ENCODE measurements at places on chromosomes 7 and 10.

- no peak for DNase-seq
These were observed 182 bp downstream of the CCDC136 start for GRCh38 chr7:128791972-128792327.

GRCh38 chr10:120823266-120823665 is 27.9 kb upstream of the WDR11 start:
- DNase-seq = no peak

DNA sequence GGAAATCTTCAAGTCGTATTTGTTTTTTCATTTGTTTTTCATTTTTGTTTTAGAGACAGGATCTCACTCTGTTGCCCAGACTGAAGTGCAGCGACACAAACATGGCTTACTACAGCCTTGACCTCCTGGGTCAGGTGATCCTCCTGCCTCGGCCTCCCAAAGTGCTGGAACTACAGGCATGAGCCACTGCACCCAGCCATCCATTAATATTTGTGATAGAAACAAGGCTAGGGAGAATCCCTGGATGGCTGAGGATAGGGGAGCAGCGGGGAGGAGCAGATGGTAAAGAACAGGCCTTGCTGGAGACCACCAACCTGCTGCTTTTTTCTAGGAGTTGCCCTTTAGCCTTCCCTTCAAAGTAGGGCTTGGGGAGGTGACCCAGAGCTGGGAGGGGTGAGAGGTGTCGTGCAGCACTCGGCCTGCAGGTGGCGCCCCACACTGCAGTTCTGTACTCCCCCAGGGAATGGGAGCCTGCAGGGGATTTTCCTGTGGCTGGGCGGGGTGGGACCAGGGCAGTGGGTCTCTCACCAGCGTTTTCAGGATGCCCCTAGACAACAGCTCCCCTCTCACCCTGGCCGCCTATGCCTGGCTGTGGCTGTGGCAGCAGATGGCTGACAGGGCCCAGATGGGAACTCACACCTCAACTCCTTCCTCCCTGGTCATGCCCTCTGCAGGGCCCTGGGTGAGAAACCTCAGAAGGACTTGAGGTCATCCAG is 12.6 kb upstream of the CDH23 start:
- DNase-seq = peak; percentile 45

GRCh38 chr10:24744946-24745345 is 21.3 kb upstream of the ARHGAP21 start:
- DNase-seq = no peak

- DNase-seq = no peak
These were observed 11.0 kb upstream of the DNTT start for GRCh38 chr10:96292971-96293920.

GRCh38 chr10:99442394-99442793 is 12.0 kb upstream of the GOT1 start:
- DNase-seq = no peak

GRCh38 chr10:71193516-71193915 is 18.9 kb upstream of the UNC5B start:
- no peak for DNase-seq

DNA sequence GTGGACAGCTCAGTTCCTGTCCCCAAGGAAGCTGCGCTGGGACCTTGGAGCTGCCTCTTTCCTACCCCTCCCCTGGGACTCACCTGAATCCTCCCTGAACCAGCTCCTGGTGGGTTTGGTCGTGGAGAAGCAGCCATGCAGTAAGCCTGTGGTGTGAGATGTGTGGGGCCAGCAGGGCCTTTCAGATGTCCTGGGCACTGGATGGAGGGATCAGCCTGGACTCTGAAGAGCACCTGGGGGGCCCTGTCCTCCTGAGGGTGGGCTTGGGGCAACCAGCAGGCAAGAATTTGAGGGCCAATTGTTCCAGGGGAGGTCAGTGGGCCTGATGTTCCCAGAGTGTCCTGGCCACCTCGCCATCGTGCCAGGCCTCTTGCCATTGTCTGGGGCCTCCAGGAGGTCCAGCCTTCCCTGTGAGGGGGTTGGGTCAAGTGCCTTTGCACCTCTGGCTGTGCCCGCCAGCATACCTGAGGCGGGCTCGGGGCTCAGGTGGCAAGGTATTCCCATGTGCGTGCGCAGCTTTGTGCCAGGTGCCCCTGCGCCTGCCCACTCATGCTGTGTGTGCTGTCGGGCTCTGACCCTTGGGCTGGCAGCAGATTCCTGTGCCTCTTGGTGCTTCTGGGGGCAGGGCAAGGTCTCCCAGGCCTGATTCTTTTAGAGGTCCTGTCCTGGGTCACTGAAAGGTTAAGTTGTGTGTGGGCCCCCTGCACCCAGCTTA is 7.3 kb downstream of the TRIM8 start:
- DNase-seq = no peak

GRCh38 chr7:79534128-79534527 is 80.7 kb upstream of the MAGI2 start:
- DNase-seq = no peak

- no peak for DNase-seq
These were observed 212.3 kb upstream of the SLC26A5 start for GRCh38 chr7:103658055-103659005.

- no peak for DNase-seq
These were observed 248.8 kb upstream of the NEBL start for GRCh38 chr10:21145751-21146435.

GRCh38 chr10:24824124-24824523 is 100.4 kb upstream of the ARHGAP21 start:
- no peak for DNase-seq

DNA sequence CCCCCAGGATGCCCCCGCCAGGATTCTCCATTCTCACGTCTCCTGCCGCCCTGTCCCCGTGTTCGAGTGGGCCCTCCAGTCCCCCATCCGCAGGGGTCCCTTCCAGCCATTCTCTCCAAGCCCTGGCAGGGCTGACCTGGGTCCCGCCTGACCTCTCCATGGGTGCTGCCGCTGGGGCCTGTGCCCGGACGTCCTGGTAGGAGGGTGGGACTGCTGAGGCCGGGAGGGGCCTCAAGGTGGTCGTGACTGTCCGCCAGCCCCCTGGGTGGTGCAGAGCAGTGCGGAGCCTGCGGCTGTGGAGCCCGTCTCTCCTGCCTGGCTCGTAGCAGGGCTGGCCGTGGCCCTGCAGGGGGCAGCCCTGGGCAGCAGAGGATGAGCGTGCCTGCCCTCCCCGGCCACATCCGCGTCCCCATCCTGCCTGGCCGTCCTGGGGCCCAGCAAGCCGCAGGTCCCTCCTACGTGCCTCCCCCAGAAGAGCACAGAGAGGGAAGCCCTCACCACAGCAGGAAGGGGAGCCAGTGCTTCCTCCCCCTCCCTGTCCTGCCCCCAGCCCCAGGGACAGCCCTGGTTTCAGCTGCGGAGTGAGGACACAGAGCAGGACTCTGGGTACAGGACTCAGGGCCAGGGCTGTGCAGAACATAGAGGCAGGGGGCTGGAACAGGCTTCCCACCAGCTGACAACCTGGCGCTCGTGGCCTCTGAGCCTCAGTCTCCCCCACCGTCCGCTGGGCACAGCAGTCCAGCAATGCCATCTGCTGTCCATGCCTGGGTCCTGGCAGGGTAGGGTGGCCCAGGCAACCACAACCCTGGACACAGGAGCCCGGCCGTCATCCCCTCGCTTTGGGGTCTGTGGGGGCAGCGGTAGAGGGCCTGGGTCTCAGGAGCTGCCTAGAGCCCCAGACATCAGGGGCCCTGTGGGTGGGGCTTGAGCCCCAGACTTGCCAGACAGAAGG is 1.5 kb upstream of the GRIFIN start:
- peak; percentile 24 for DNase-seq

- no peak for DNase-seq
These were observed 27.9 kb upstream of the DLX6 start for GRCh38 chr7:96977445-96977844.

GRCh38 chr7:100865938-100866728 is 1.1 kb upstream of the TRIP6 start:
- DNase-seq = no peak

DNA sequence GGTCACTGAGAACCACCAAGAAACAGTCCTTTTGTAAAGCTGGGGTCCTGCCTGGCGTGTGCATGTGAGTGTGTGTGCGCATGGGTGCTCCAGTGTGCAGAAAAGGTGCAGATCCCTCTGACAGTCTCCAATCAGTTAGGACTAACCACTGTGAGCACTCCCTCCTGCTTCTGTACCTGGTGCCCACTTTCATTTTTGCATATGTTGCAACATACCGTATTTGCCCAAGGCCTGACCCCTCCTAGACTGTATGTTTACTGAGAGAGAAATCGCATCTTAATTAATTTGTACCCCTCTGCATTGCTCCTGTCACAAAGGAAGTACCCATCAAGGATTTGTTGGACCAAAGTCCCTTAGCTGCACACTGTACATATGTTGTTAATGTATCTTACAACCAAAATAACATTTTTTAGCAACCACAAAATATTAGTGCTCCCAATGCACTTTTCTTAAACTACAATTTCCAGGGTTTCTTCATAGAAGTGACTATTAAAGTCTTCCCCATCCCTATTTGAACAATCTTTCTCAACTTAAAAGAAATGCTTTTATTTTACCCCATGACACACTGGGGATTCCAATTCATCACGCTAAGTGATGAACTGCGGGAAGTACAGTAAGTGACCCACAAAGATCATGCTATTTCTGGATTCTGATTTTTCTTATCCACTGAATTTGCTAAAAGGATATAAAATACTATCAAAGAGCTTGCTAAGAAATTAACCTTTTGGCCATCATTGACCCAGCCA is 16.6 kb downstream of the PAXIP1 start:
- no peak for DNase-seq

DNA sequence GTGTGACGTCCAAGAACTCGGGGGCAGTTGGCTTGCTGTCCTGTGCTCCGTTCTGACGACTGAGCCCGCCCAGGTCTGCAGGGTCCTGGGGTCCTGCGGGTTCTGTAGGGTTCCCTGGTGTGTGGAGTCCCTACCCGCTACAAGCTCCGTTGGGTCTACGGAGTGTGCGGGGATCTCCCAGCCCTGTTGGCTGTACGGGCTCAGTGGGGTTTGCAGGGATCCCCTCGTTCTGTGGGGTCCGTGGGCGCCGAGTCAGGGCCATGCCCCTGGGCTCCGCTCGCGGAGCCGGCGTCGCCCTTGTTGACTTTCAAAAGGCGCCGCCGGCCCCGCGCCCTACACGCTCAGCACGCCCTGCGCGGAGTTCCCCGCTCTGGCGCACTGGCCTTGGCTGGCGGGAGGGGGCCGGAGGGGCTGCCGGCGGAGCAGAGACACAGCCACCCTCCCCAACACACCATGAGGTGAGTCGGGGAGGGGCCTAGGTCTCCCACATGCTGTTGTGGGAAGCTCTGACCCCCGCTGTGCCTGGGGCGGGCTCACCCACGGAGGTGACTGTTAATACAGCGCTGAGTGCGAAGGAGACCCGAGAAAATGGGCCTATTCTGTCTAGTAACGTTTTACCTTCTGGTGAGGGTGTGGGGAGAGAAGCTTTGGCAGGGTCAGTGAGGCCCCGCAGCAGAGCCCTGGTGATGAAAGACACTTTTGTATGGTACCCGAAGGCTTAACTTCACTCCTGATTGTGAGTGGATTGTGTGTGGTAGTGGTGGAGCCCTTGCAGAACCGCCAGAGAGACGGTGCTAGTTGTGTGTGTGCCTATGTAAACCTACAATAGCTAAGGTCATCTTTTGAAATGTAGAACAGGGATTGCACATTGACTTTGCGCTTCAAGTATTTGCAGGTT is 8.1 kb downstream of the TASOR2 start:
- peak; percentile 22 for DNase-seq

GRCh38 chr7:139297795-139298194 is 43.3 kb upstream of the FMC1 start:
- no peak for DNase-seq

GRCh38 chr10:77673515-77674140 is 36.0 kb upstream of the KCNMA1 start:
- no peak for DNase-seq

DNA sequence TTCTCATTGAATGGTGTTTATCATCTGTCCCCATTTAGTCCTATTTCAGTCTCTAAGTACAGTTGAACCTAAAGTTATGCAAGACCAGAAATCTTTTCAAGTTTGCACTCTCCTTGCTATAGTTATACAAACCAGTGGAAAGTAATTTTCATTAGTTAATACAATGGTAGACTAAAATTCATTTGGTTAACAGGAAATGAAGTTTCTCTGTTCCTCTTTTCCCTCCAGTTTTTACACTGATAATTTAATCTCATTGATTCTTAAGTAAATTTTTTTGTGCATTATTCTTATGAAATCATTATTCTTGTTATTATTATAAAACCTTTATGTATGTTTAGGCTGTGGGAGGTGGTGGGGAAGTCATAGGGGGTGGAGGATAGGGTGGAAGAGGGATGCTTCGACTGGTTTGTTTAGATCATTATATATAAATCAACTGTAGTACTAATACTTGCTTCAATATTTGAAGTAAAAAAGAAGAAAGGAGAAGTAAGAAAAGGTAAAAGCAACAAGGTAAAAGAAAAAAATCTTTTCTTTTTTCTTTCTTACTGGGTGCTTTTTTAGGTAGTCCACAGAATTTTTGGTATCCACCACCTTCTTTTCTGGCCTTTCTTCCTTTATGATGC is 104.1 kb downstream of the GPR85 start:
- no peak for DNase-seq

GRCh38 chr7:155449008-155449868 is 8.7 kb upstream of the EN2 start:
- no peak for DNase-seq

DNA sequence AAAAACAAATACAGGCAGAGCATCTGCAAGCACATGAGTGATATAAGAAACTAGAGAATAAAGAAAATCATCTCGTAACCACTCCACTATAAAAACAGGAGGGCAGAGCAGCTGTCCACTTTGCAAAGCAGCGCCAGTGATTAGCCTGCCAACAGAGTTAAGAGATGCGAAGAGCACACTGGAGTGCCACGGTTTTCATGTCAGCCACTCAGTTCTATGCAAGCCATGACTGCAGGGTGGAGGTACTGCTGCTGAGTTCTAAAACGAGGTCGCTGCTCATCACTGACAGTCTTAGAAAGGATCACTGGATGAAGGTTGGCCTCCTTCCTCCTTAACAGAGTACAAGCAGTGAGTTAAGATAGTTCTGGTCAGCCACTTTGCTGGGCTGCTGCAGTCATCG is 58.5 kb downstream of the FGFR2 start:
- no peak for DNase-seq

DNA sequence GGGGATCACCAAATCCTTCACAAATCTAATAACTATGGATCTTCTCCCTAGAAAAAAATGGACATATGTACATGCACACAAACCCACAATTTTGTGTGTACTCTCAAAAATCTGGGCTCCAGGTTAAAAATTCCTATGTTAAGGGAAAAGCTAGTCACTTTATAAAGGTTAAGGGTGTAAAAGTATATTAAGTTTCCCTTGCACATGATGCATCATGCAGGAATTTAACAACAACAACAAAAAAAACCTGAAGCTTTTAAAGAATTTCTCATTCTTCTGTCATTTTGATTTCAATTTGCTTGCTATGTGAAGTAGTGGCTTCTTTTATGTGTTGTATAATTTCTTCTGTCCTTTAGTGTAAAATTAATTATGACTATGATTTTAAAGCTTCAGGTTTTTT is 123.7 kb downstream of the CNOT4 start:
- no peak for DNase-seq

DNA sequence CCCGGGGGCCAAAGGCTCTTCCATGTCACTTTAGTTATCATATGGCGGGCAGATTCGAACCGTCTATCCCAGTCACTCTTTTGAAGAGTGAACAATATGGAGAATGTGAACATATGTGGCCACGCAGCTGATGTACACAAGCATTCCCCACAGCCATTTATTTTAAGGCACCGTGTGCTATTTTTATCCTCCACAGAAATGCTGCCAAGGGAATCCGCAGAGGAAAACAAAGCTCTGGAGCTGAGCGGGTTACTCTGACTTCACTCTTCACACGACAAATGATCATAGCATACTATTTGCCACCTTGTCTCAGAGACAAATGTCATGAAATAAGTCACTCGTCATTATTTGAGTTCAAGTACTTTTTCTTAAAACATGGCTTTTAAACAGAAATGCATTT is 100.3 kb downstream of the CTBP2 start:
- DNase-seq = no peak

Measured in stimulated activated CD8-positive, alpha-beta memory T cell treated with anti-CD3 and anti-CD28 coated beads, Interleukin-4, amount 100 ng/mL, for 1 hour (primary cell).